EH (cell line): ENCODE measurements at places on chromosomes 11 and 22.

GRCh38 chr22:48714231-48714630, 1113.4 kb downstream of the BRD1 start:
- no peak for DNase-seq

GRCh38 chr11:77200351-77201268, 72.6 kb downstream of the MYO7A start:
- DNase-seq: no peak

DNA sequence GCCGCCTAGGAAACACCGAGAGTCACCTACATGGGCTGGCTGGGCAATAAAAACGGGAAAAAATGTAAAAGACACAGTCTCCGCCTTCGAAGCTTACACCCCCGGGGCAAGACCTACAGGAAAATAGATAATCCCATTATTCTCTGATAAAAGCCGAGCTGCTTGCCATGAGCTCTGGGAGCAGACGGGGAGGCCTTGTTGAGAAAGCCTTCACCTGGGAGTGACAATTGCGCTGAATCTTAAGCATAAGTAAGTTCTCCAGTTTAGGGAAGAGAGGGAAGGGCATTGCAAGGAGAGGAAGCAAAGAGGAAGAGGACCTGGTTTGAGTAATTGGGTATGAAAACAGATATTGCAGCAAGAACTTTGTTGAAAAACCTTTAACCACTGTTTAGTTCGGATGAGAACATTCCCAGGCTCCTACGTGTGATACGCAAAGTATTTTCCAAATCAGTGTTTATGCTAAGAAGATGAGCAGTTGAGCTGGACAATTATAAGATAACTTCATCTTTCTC, 813 bp upstream of the BTBD10 start:
- DNase-seq: no peak

GRCh38 chr22:37340331-37341262, 58.3 kb downstream of the CYTH4 start:
- no peak for DNase-seq

- DNase-seq: no peak
Observed at GRCh38 chr22:42177891-42178336, 47.3 kb upstream of the CYP2D6 start.

GRCh38 chr22:29524442-29525191, 28.9 kb downstream of the THOC5 start:
- peak; percentile 40 for DNase-seq

GRCh38 chr22:47267513-47268282, 505.2 kb downstream of the TBC1D22A start:
- no peak for DNase-seq

DNA sequence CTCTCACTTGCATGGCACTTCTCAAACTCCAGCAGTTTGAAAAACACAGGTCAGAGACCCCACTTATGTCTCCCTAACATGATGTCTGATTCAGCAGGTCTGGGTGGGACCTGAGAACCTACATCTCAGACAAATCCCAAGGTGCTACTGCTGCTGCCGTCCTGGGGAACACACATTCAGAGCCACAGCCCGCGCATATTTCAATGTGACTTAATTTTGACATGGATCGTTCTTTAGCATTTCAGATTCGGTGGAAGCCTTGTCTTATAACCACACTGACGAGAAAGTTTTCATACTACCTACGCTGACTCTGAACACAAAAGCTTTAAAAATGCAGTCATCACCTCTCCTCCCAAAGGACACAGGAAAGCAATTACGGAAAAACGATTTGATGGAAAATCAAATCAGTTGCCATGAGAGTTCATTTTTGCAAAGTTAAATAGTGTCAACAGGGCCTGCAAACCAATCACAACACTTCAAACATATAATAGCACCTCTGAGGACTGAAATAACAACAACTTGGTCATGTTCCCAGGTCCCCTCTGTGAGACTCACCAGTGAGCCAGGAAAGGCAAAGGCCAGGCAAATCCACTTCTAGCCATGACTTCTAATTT, 132.6 kb downstream of the SHANK2 start:
- DNase-seq: no peak

DNA sequence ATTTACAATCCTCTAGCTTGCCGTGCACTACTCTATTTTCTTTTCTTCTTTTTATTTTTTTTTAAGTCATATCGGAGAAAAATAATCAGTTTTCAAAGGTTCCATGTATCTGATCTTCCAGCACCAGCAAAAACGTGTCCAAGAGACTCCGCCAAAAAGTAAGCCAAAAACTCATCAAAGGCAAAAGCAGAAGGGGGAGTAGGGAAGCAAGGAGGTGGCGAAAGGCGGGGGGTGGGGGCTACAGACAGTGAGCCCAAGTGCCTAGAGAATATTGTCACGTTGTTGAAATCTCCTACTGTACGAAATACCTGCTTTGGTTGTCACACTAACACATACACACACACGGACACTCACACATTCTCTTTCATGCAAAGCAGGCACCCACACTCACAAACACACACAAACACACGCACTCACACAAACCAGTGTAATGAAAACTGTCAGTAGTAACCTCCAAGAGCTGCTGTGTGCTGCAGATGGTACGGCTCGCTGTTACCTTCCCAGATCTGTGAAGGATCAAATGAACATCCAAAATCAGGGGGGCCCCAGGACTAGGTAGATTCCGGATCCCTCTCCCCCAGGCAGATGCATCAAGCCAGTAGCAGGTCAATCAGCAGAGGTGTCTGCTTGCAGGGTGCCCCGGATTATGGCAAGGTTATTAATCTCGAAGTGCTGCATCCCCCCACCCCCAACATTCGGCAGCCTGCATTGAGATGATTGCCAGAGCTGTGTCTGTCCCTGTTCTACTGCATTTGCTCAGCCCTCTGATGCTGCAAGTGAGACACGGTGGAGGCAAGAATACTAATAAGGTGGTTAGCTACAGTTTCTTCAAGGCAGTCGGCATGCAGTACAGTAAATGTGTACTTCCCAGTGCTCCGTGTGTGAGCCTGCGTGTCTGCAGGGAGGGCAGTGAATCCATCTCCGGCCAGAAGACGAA, at the start of gene LRRC4C:
Gene LRRC4C, minus strand, starts transcription at position 188 of the 937 bp plus-strand sequence.
- no peak for DNase-seq

GRCh38 chr11:65562788-65563187, 4.6 kb upstream of the LTBP3 start:
- no peak for DNase-seq

- DNase-seq: no peak
Observed at GRCh38 chr22:24411256-24412004, 16.0 kb upstream of the ADORA2A start.

GRCh38 chr11:15602785-15603567, 488.3 kb downstream of the INSC start:
- no peak for DNase-seq

- peak; percentile 37 for DNase-seq
Observed at GRCh38 chr11:57493507-57494503, 21.7 kb downstream of the SLC43A1 start.

- DNase-seq: peak; percentile 88
Observed at GRCh38 chr11:92296138-92296515, 71.5 kb downstream of the FAT3 start.

DNA sequence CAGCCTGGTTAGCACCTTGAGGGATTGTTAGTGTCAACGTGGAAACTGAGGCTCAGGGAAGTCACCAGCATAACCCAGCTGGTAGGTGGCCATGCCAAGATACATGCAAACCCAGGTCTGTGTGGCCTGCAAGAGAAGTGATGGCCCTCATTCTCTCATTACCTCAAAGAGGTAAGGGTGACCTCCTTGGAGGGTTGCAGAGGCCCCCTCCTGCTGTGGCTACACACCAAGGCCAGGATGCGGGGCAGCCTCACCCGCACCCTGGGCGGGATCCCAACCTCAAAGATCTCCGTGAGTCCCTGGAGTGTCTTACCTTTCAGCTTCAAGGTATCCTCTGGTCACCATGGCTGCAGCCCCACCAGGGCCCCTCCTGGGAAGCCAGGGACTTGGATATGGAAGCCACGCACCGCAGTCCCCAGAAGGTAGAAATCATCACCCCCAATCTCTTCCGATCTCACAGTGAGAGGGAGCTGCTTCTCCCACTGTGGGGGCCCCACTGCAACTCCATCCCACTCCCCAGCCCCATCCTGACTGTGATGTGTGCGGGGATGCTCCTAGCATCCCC, 95.4 kb downstream of the MORC2 start:
- DNase-seq: no peak
